CD4-positive, alpha-beta T cell treated with Interleukin-17A for 1 hour (primary cell): ENCODE measurements at places on chromosomes 3 and 15.

- no peak for DNase-seq
Observed at GRCh38 chr3:189292667-189293484, 121.1 kb downstream of the TPRG1 start.

- DNase-seq: no peak
Observed at GRCh38 chr3:129628169-129628522, 21.7 kb upstream of the PLXND1 start.

- no peak for DNase-seq
Observed at GRCh38 chr3:142033292-142033691, 116.1 kb downstream of the TFDP2 start.

DNA sequence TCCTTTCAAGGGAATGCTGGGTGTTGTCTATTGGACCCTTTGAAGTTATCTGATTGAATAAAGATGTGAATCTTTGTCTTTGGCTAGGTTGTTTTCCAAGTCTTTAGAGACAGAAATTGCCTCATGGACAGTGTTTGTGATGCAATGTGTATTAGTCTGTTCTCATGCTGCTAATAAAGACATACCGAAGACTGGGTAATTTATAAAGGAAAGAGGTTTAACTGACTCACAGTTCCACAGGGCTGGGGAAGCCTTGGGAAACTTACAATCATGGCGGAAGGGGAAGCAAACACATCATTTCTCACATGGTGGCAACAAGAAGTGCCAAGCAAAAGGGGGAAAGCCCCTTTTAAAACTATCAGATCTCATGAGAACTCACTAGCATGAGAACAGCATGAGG lies 88.8 kb upstream of the PLXND1 start:
- no peak for DNase-seq

GRCh38 chr3:100756441-100756840 lies 47.1 kb downstream of the TFG start:
- DNase-seq: no peak

- no peak for DNase-seq
Observed at GRCh38 chr3:28348265-28348628, 274 bp upstream of the ZCWPW2 start.
